Pons (tissue), 1 donor: ENCODE measurements at places on chromosomes 13 and 19.

DNA sequence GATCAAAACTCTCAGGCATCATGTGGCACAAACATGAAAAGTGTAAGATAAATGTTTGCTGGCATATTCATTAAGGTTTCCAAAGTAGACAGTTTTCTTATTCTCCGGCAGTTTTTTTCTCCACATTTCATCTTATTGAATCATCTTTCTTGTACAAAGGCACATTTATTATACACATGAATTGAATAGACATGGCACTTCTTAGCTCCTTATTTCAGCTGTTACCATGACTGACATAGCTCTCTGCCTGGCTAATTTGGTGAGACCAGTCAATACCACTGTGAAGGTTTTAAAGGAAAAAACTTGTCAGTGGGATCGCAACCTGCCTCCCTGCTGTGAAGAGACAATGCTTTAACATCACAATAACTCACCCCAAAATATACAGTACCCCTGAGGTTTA is 285.0 kb upstream of the PCDH20 start:
- no peak for DNase-seq

- no peak for DNase-seq
Measured at GRCh38 chr13:24540236-24541126, 27.9 kb upstream of the PARP4 start.

GRCh38 chr13:42569576-42570344 is 4.2 kb upstream of the TNFSF11 start:
- no peak for DNase-seq

DNA sequence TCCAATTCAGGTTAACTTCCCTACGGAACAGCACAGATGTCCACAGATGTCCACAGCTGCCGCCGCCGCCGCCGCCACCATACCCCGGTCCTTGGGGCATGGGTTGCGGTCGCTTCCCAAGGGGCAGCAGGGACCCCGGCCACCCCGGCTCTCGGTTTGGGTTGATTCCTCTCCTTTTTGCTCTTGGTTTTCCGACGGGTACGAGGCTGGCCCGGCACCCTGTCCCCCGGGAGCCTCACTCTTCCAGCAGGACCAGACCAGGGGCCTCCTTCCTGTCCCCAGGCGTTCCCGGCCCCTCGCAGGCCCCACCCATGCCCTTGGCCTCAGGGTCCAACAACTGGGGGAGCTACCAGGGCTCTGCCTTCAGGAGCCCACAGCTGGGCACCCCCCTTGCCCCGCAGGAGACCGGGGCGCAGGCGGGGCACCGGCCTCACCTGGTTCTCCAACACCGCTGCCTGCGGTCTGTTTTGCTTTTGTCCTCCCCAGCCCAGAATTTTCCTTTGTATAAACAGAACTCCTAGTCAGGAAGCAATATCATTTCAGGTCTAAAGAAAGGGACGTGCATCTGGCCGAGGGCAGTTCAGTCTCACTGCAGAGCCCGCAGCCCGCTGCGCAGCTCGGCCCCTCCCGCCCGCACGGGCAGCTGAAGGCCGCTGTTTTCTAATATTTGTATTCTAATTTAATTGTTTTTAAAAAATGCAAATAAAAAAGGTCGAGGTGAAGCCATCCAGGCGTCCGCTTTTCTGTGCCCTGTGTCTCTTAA is 27.9 kb downstream of the ZBTB7A start:
- no peak for DNase-seq

DNA sequence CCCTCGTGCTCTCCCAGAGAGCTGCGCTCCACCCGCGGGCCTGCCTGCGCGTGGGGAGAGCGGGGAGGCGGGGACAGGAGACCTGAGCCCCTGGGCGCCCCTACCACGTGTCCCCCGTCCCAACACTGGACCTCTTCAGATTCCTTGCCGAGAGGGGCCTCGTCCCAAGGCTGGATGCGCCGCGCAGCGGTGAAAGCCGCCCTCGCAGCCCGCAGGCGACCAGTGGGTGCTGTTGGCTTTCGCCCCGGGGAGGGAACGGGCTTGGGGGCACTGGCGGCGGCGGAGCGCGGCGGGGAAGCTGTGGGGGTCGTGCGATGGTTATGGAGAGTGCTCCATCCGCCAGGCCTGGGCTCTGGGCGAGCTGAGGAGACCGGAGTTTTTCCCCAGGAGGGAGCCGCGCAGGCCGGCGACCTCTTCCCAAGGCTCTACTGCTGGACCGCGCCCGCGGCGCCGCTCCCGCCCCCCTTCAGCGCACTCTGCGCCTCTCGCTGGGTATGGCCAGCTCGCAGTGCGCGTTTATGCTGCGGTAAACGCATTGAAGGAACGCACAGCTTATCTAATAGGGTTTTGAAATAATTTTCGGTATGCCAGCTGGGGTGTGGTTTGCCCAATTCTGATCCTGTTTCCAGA is 17.2 kb upstream of the RNF17 start:
- no peak for DNase-seq

- no peak for DNase-seq
Measured at GRCh38 chr13:46202966-46203365, 8.8 kb upstream of the LRRC63 start.

DNA sequence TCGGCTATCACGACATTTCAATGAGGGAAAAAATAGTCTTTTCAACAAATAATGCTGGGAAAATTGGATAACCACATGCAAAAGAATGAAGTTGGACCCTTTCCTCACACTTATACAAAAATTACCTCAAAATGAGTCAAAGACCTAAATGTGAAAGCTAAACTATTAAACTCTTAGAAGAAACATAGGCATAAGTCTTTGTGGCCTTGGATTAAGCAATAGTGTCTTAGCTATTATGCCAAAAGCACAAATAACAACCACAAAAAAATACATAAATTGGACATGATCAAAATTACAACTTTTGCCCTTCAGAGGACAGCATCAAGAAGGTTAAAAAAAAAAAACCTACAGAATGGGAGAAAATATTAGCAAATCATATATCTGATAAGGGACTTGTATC is 156.6 kb downstream of the FOXO1 start:
- no peak for DNase-seq
